Central memory CD4-positive, alpha-beta T cell (primary cell): ENCODE measurements at places on chromosomes 13 and 19.

GRCh38 chr19:9075064-9075949 is 11.6 kb upstream of the OR1M1 start:
- DNase-seq: no peak

GRCh38 chr13:28322256-28322905 is 172.5 kb downstream of the FLT1 start:
- no peak for DNase-seq

- DNase-seq: no peak
Observed at GRCh38 chr13:61180234-61180633, 235.4 kb downstream of the PCDH20 start.

DNA sequence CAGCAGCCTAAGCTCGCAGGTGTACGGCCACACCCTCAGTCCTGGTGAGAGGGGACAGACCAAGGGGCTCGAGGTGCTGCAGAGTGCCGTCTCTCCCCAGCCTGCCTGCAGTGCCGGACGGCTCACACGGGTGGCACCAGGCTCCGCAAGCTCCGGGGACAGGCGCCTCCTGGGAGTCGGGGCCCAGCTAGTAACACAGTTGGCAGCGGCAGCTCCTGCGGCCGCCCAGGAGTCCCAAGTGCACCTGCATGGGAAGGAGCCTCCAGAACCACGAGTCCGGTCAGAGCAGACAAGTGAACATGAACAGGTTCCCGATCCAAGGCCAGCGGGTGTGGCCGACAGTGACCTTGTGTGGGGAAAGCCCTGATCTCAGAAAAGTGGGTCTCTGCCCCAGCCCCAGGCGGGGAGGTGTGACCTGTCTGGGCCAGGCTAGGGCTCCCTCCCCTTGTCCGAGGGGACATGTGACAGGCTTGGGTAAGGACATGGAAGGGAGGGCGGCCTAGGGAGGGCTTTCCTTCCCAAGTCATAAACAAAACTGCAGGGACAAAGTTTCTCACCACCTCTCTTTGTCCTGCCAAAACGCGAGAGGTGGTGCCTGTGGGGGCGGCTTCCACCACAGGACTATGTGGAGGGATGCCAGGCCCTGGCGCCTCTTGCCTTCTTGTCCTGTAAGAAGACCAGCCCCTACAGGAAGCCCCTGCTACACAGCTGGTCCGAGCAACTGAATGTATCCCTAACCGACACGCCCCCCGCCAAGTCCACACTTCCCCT is 46.5 kb downstream of the MLLT1 start:
- no peak for DNase-seq

DNA sequence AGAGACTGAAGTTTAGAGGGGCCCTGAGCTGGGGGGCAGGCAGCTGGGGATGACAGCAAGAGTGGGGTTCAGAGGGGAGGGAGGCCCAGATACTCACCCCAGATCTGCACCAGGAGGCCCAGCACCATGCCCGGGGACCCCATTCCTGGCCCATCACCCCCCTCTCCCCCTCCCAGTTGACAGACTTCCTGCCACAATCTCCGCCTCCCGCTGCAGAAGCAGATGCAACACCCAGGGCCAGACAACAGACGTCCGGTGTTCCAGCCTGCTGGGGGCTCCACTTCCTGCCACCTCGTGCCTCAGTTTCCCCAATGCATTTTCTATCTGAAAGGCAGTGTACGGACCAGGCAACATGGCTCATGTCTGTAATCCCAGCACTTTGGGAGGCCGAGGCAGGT is at the start of gene TMIGD2:
TSS of gene TMIGD2 (minus strand) at position 147 of the 398 bp plus-strand sequence. CDS start at position 143, 4 bp downstream.
- no peak for DNase-seq

GRCh38 chr13:67048084-67048820 is 181.9 kb downstream of the PCDH9 start:
- no peak for DNase-seq

DNA sequence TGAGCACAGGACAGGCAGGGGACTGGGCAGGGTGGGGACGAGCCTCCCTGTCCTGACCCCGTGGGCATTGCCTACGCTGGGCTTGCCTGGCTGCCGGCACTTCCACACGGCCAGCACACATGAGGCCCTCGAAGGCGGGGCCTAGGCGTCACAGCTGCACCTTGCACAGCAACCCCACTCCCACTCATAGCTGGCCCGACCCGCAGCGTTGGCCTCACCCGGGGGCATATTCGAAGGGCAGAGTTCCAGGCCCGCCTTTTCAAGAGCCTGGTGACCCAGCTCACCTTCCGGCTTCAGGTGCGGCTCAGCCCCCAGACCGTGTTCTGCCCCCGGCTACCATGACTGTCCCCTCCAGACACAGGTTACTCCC is 16.9 kb upstream of the PROZ start:
- DNase-seq: no peak
